ENCODE measurements at places on chromosomes 5 and 9. TPM values are rescaled to one million over a fixed set of nuclear protein-coding genes. Genes with fewer than 3 reads are reported as not detected.

The RAI14 gene
- polyA plus RNA-seq = 6.6 TPM

The RAD50 gene
- polyA plus RNA-seq = 11.6 TPM

The CCNG1 gene
- 37.0 TPM for polyA plus RNA-seq

The TAF7 gene
- 89.9 TPM for polyA plus RNA-seq

The FSTL4 gene
- not detected for polyA plus RNA-seq

The COL23A1 gene
- 9.6 TPM for polyA plus RNA-seq

The PAPPA gene
- polyA plus RNA-seq = 0.15 TPM

The DAP gene
- 47.8 TPM for polyA plus RNA-seq

The CNTLN gene
- 1.6 TPM for polyA plus RNA-seq

The ANKRD31 gene
- polyA plus RNA-seq = under 0.01 TPM

Measured in heart right ventricle (tissue), 16 donors.